ENCODE measurements at places on chromosomes 4 and X.

GRCh38 chrX:132092439-132093065, 35.3 kb downstream of the FRMD7 start:
- DNase-seq: peak; percentile 65

- no peak for DNase-seq
Observed at GRCh38 chrX:143648705-143649104, 12.8 kb upstream of the SLITRK4 start.

DNA sequence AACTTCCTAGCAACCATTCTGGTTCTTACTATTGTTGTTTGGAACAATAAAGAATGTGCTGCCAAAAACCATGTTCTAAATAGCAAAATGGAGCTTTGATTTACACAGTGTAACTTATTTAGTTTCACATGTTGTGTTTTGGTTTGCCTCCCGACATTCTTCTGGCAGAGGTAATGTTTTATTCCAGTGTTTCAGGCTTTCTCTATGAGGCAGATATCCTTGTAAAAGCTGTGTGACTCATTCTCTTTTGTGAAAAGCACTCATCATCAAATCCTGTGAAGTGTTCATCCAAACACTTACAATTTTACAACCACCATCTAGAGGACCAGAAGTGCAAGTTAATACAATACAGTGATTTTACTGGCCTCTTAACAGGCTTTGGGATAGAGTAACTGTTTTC, 219.0 kb upstream of the GIMD1 start:
- peak; percentile 61 for DNase-seq

DNA sequence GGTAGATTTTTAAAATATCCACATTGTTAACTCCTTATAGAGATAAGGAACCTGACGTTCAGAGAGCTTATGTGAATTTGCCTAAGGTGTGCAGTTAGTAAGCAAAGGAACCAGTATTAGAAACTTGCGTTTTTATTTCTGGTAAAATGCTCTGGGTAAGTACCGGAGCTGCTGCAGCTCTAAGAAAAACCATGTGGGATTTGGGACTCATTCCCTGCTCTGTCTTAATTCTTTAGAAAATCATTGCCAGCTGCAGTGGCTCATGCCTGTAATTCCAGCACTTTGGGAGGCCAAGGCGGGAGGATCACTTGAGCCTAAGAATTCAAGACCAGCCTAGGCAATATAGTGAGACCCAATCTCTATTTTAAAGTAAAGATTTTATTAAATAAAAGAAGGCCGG, 5.8 kb downstream of the CCKAR start:
- no peak for DNase-seq

DNA sequence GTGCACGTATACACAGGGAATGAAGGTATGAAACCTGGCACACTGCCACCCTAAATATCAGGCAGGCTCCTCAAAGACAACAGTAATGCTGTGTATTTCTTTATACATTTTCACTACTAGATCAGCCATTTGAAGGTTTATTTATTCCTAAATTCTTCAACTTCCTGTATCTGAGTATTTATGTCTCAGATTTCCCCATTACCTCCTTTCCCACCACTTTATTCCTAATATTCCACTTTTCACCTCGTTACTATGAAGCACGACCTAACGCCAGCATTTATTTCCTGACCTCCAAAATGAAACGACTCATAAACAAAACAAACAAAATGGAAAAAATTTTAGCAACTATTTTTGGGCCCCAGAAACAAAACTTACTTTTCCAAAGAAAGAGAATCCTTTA, 69.6 kb downstream of the MAML3 start:
- no peak for DNase-seq

- DNase-seq: peak; percentile 77
Observed at GRCh38 chr4:107896158-107896645, 35.1 kb upstream of the CYP2U1 start.

GRCh38 chrX:35076061-35076460, 133.5 kb downstream of the FAM47B start:
- no peak for DNase-seq

GRCh38 chr4:139851133-139851532, 185.5 kb downstream of the MGST2 start:
- DNase-seq: no peak

DNA sequence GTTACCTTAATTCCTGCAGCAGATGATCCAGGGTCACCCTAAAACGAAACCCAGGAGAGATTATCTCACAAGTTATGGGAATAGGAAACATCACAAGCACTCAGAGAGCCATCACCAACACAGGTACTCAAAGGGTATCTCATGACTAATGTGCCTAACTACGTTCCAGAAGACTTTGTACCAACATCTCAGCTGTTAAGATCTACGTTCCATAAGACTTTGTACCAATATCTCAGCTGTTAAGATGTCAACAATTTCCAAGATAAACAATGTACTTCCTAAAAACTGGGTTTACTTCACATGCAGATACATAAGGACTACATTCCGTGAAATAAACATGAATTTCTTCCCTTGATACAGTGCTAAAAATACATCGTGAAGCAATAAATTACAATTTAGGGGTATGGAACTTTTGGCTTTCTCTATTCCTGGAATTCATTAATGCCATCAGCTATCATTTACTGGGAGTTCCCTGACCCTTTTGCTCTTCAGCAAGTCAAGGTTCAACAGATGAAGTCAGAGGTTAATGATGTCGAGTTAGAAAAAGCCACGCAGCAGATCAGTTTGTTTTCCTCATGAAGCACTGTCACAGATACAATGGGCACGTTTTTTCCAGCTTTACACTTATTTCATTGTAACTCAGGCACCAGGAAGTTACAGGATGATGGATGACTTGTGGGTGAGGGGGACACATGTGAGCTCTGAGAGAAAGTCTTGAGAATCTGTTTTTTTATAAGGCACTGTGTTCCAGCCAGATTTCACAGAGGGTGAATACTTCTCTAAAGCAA, 127.0 kb upstream of the ETNPPL start:
- DNase-seq: no peak

DNA sequence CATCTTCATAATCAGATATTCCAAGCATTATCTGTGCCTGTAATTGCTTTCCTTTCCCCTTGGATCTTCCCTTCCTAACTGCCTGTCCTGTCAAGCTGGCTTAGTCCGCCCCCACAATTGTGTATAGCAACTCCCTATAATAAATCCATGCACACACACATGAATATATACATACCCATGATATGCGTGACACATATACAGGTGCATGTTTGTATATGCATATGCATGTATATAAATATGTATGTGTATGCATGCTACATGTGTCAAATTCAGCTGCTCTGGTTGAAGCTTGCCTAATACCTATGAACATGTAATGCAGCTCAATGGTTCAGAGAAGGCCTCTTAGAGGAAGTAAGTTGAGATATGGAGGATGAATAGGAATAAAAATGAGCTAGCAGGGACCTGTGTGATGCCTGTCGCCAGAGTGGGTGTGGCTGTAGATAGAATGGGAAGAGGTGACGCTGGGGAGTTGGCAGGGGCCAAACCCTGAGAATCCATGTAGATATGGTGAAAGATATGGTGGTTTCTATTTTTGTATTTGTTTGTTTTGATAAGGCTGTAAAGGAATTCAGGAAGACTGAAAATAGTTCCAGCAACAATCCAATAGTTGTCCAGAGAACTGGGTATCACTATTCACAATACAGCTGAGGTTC, 595.0 kb upstream of the BOD1L1 start:
- DNase-seq: no peak

GRCh38 chr4:4717692-4718091, 141.8 kb upstream of the MSX1 start:
- no peak for DNase-seq

DNA sequence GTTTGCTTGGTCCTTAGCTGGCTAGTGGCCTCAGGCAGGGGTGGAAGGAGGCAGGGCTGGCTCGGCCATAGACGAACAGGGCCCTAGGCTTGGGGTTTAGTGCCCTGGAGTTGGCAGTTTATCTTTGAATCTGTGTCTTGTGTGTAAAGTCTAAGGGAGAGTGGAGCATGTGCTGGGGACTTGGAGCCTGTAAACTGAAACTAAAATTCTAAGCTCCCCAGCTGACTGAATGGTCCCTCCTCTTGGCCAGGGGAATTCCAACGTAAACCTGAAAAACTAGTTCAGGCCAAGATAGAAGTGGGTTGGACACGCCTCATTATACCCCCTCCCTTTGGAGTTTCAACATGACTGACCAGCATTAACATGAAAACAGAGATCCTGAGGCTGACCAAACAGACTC, 46.1 kb upstream of the GPR78 start:
- DNase-seq: no peak
